ENCODE measurements at places on chromosomes 1 and 21.

DNA sequence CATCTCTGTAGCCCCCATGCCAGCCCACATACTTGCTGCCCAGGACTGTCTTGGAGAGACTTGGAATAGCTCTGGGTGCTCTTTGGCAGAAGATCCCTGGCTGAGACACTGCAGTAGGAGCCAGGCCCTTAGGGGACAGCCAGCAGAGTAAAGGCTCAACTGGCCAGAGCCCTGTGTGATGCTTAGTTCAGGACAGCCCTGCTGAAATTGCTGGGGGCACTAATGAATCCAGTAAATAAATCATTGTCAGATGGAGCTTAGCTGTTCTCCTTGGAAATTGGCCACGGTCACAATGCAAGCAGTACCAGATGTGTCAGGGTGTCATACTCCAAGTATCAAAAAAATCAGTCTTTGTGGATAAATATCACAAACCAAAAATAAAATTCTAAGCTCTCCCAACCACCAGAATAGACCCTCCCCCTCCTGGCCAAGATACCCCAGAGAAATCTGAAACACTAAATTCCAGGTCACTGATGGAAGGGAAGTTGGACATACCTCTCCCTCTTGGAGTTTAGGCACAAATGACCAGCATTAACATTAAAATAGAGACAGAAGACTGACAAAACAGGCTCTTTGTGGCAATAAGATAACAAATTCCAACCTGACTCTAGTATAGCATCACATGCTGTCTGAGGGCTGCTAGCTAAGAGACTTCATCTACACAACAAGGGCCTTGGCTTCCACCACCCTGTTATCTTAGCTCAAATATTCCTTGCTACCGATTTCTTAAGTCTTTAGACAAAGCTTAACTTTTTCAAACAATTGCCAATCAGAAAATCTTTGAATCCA, 83.2 kb upstream of the DNAH14 start:
- no peak for DNase-seq
- no peaks in the 10 kb centered on the region for H3K4me1 ChIP-seq
- no peaks in the 10 kb centered on the region for H3K27me3 ChIP-seq
- no peak overlapping the region for H3K27ac ChIP-seq
- H3K36me3 ChIP-seq: no peaks in the 10 kb centered on the region

GRCh38 chr1:153945131-153945794, 1.3 kb downstream of the DENND4B start:
- no peaks in the 10 kb centered on the region for H3K27me3 ChIP-seq
- H3K27ac ChIP-seq: peak overlapping the region; percentile 17
- no peaks in the 10 kb centered on the region for H3K4me1 ChIP-seq
- DNase-seq: no peak

GRCh38 chr1:83055391-83056170, 943.4 kb downstream of the TTLL7 start:
- H3K36me3 ChIP-seq: no peaks in the 10 kb centered on the region
- H3K27me3 ChIP-seq: no peaks in the 10 kb centered on the region
- H3K27ac ChIP-seq: no peak overlapping the region
- DNase-seq: no peak
- H3K4me3 ChIP-seq: no peak overlapping the region

GRCh38 chr1:12049616-12050015, 13.5 kb upstream of the TNFRSF8 start:
- H3K4me1 ChIP-seq: no peaks in the 10 kb centered on the region
- no peak for DNase-seq
- H3K27ac ChIP-seq: no peak overlapping the region
- H3K27me3 ChIP-seq: no peaks in the 10 kb centered on the region

- no peaks in the 10 kb centered on the region for H3K36me3 ChIP-seq
- no peak overlapping the region for H3K4me3 ChIP-seq
- peaks cover 17% of the 10 kb centered on the region for H3K4me1 ChIP-seq
- DNase-seq: no peak
- H3K27me3 ChIP-seq: no peaks in the 10 kb centered on the region
- H3K27ac ChIP-seq: no peak overlapping the region
These were observed 485.3 kb upstream of the NFIA start for GRCh38 chr1:60596791-60597750.
